ENCODE measurements at places on chromosomes 16 and 17. TPM values are rescaled to one million over a fixed set of nuclear protein-coding genes. Genes with fewer than 3 reads are reported as not detected.

ALKBH5 gene
- 70.8 TPM for polyA plus RNA-seq

DYNLRB2 gene
- polyA plus RNA-seq = 10.9 TPM

SLC13A2 gene
- polyA plus RNA-seq = 0.27 TPM

MRTFB gene
- 25.0 TPM for polyA plus RNA-seq

RAB26 gene
- 29.8 TPM for polyA plus RNA-seq

CCL5 gene
- polyA plus RNA-seq = 0.96 TPM

PRDM7 gene
- polyA plus RNA-seq = 0.54 TPM

CCL8 gene
- polyA plus RNA-seq = not detected

RNF151 gene
- not detected for polyA plus RNA-seq

SOX8 gene
- polyA plus RNA-seq = 200 TPM

ARL5C gene
- polyA plus RNA-seq = 0.48 TPM

CDH16 gene
- polyA plus RNA-seq = 0.67 TPM

CTRB2 gene
- polyA plus RNA-seq = 0.24 TPM

SNX20 gene
- polyA plus RNA-seq = 0.73 TPM

EPN3 gene
- 3.7 TPM for polyA plus RNA-seq

ABCA8 gene
- 20.7 TPM for polyA plus RNA-seq

SPNS2 gene
- 65.1 TPM for polyA plus RNA-seq

PRR11 gene
- 21.6 TPM for polyA plus RNA-seq

KRT36 gene
- not detected for polyA plus RNA-seq

TRAPPC2L gene
- 107 TPM for polyA plus RNA-seq

MMP25 gene
- 7.2 TPM for polyA plus RNA-seq

P2RX5 gene
- 12.3 TPM for polyA plus RNA-seq

TEFM gene
- polyA plus RNA-seq = 13.4 TPM

EXOC3L1 gene
- 5.5 TPM for polyA plus RNA-seq

ZNF19 gene
- 12.0 TPM for polyA plus RNA-seq

REXO5 gene
- polyA plus RNA-seq = 12.7 TPM

MYH2 gene
- polyA plus RNA-seq = 0.21 TPM

GPR139 gene
- 5.9 TPM for polyA plus RNA-seq

IRF8 gene
- 15.0 TPM for polyA plus RNA-seq

MPP3 gene
- 41.5 TPM for polyA plus RNA-seq

LRRC37A2 gene
- polyA plus RNA-seq = 59.2 TPM

CA7 gene
- 0.49 TPM for polyA plus RNA-seq

HIGD1B gene
- polyA plus RNA-seq = 9.4 TPM

SLC16A6 gene
- 2.3 TPM for polyA plus RNA-seq

ERN1 gene
- polyA plus RNA-seq = 4.0 TPM

UBE2O gene
- polyA plus RNA-seq = 47.4 TPM

DEXI gene
- polyA plus RNA-seq = 50.3 TPM

NOXO1 gene
- polyA plus RNA-seq = 1.7 TPM

MMP15 gene
- polyA plus RNA-seq = 45.5 TPM

CD300LB gene
- polyA plus RNA-seq = not detected

SEPTIN1 gene
- polyA plus RNA-seq = 5.0 TPM

NEK8 gene
- 3.5 TPM for polyA plus RNA-seq
